ENCODE measurements at places on chromosomes 1 and 21. TPM values are rescaled to one million over a fixed set of nuclear protein-coding genes. Genes with fewer than 3 reads are reported as not detected.

UTS2 gene
- total RNA-seq = 0.63 TPM

TRIM63 gene
- not detected for total RNA-seq

MYOG gene
- total RNA-seq = 0.16 TPM

EDN2 gene
- total RNA-seq = 0.23 TPM

S100B gene
- total RNA-seq = 1.3 TPM

SPATA1 gene
- 1.5 TPM for total RNA-seq

FNDC5 gene
- 296 TPM for total RNA-seq

DDX59 gene
- 18.7 TPM for total RNA-seq

F3 gene
- total RNA-seq = 191 TPM

VCAM1 gene
- total RNA-seq = 0.11 TPM

WDR64 gene
- not detected for total RNA-seq

ELAPOR1 gene
- total RNA-seq = 0.54 TPM

MSH4 gene
- 0.16 TPM for total RNA-seq

UBE2G2 gene
- total RNA-seq = 73.0 TPM

LAMC2 gene
- 2.2 TPM for total RNA-seq

FRRS1 gene
- total RNA-seq = 7.1 TPM

PDZK1IP1 gene
- total RNA-seq = not detected

NGF gene
- 0.68 TPM for total RNA-seq

SERPINC1 gene
- not detected for total RNA-seq

GON4L gene
- total RNA-seq = 21.3 TPM

REN gene
- total RNA-seq = not detected

CASQ1 gene
- total RNA-seq = 0.21 TPM

CELA3B gene
- not detected for total RNA-seq

TSPEAR gene
- total RNA-seq = 0.45 TPM

TENT5C gene
- 0.18 TPM for total RNA-seq

SMG5 gene
- 63.3 TPM for total RNA-seq

PGLYRP4 gene
- total RNA-seq = not detected

ALPL gene
- 0.25 TPM for total RNA-seq

IL19 gene
- not detected for total RNA-seq

Measured in motor neuron (in vitro differentiated cells).